SHP77 (cell line): ENCODE measurements at places on chromosomes 3 and 15.

GRCh38 chr3:49638445-49638844 is 35.7 kb upstream of the APEH start:
- DNase-seq: no peak

- peak; percentile 32 for DNase-seq
These were observed 111.6 kb downstream of the KBTBD8 start for GRCh38 chr3:67109651-67110204.

DNA sequence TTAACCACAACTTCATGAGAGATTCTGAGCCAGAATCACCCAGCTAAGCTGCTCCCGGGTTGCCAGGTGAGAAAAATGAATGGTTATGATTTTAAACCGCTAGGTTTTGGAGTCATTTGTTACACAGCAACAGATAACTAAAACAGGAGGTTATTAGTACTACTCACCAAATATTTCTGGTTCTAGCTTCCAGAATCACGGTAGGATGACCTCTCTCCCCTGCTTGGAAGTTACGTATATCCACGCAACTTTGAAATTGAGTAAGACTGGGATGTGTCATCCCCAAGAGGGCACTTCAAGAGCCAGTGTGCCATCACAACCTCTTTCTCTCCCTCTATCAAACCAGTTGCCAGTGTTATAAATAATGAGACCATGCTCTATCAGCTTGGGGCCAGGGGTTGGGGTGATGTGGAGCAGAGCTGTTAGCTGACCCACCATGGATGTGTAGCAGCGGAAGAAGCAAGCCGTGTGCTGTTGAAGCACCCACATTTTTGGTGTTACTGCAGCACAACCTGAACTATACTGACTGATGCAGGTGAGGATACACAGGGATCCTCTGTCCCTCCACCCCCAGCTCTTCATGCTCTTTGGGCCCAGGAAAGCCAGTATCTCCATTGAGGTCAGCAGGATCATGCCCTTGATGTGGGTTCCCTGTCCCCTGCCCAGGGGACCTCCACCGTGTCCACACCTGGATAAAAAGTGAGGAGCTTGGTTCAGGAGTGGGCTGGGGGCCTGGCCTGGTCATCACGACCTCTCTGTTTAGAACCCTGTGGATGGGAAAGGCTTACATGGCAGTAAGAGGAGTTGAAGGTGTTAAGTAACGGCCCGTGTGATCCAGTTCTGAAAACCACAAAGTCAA is 19.4 kb upstream of the ALDH1A3 start:
- no peak for DNase-seq

GRCh38 chr15:84871428-84871985 is 13.0 kb upstream of the SLC28A1 start:
- DNase-seq: no peak

- no peak for DNase-seq
These were observed 1.3 kb downstream of the KLF15 start for GRCh38 chr3:126355777-126356372.

DNA sequence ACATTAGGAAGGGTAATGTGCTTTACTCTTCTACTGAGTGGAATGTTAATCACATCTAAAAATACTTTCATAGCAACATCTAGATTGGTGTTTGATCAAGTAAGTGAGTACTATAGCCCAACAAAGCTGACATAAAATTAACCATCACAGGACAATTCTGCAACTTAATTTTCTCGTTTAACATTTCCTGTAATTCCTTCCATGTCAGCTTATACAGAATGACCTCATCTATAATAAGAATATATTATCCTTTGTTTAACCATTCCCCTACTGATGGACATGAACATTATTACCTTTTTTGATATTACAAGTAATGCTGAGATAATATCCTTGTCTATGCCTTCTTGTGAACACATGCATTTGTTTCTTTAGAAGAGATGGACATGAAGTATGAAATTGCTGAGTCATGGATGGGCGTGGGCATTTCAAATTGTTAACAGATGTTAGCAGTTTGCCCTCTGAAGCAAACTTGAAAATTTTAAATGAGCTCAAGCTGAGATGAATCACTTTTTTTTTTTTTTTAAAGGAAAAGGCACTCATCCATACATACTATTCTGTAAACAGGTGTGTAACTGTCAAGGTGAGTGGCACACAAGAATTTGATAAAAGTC is 85.1 kb downstream of the OXNAD1 start:
- no peak for DNase-seq

- DNase-seq: no peak
These were observed 9.3 kb downstream of the ZPLD1 start for GRCh38 chr3:102444101-102444500.

GRCh38 chr3:190526787-190527762 is 13.2 kb downstream of the IL1RAP start:
- DNase-seq: no peak

DNA sequence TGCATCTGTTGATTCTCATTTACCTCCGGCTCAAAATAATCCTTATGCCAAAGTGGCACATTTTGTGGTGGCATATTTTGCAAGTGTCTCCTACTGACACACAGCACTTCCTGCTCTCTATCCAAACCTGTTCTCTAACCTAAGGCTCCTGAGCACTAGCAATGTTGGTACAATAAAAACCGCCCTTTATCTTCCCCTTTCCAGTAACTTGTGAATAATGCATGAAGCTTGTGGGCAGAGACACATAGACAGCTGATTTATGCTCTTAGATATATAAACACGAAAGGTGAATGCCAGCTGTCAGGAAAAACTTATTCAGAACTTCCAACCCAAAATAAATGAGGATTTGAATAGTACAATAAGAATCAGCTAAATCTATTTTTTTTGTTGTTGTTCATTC is 34.6 kb upstream of the ARPIN start:
- no peak for DNase-seq

DNA sequence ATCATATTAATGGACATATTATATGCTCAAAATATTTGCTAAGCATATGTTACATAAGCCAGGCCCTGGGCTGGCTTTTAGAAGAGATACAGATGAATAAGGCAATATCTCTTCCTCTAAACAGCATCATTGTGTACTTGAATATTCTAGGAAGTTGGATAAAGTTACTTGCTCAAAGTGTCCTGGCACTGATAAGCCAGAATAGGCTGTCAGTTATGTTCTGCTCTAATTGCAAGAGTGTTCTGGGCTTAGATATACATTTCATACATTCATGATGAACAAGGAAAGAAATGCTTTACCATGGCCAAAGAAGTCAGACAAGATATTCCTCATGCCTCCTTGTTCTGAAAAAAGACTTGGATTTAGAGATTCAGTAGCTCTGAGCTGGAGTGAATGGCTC is 40.7 kb downstream of the KBTBD12 start:
- DNase-seq: no peak

DNA sequence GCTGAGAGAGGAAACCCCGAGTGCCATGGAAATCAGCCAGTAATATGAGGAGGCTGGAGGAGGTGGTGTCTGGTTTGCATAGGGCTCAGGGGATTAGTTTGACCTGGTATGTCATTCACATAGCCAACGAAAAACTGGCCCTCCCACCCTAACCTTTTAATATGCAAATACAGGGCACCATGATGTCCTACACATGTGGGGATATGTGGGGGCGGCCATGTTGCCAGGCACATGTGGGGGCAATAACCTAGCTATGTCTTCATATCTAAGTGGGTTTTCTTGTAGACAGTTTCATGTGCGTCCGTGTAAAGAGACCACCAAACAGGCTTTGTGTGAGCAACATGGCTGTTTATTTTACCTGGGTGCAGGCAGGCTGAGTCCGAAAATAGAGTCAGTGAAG is 110.1 kb downstream of the MOBP start:
- DNase-seq: no peak

GRCh38 chr15:32829436-32829835 is 111.6 kb downstream of the GREM1 start:
- DNase-seq: no peak

GRCh38 chr15:59492389-59493377 is 54.7 kb downstream of the FAM81A start:
- DNase-seq: peak; percentile 71

DNA sequence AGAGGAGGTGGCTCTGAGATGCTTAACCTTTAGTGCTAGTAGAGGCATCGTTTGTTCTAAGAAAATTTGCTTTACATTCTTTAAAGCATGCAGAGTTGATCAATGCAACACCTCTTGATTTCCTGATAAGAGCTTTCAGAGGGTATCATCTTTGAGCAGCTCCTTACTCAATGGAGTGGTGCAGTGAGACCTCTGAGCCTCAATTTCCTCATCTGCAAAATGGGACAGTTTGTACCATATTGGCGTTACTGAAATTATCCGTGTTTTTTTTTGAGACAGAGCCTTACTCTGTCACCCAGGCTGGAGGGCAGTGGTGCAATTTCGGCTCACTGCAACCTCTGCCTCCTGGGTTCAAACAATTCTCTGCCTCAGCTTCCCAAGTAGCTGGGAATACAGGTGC is 1.6 kb upstream of the TMEM42 start:
- no peak for DNase-seq

- no peak for DNase-seq
These were observed 51.5 kb downstream of the TGFBR2 start for GRCh38 chr3:30657914-30658313.

GRCh38 chr3:120203016-120203415 is 82.0 kb downstream of the GPR156 start:
- peak; percentile 16 for DNase-seq

- DNase-seq: no peak
These were observed 46.2 kb upstream of the CTDSPL2 start for GRCh38 chr15:44381236-44381635.

DNA sequence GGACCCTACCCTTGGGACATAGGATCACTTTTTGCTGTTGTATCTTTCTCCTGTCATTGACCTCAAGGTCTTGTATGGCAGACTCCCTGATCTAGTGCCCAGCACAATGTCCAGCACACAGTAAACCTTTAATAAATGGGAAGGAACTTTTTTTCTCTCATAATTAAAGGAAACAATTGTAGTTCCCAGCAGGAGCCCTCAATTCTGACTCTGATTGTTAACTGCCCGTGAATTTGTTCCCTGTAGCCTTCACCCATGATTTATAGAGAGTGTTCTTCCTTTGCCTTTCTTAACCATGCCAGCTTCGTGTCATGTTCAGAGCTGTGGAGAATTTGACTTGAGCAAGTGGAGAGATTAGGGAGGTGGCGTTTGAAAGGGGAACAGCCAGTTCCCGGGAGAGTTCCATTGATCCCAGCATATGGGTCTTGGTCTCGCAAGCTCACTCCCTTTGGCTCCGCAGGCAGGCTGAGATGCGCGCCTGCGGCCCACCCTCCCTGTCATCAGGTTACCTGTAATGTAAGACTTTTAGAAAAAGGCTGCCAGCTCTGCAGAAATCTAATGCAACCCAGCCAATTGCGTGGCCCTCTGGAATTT is 182.6 kb downstream of the TP63 start:
- no peak for DNase-seq

- DNase-seq: no peak
These were observed 296.9 kb upstream of the CHRNA7 start for GRCh38 chr15:31733424-31733823.

- DNase-seq: no peak
These were observed 28.8 kb downstream of the GOLGA6A start for GRCh38 chr15:74053517-74053916.

GRCh38 chr3:37279236-37279635 is 104.9 kb upstream of the LRRFIP2 start:
- no peak for DNase-seq

- DNase-seq: peak; percentile 62
These were observed 458.3 kb downstream of the MFSD1 start for GRCh38 chr3:159260049-159260662.

DNA sequence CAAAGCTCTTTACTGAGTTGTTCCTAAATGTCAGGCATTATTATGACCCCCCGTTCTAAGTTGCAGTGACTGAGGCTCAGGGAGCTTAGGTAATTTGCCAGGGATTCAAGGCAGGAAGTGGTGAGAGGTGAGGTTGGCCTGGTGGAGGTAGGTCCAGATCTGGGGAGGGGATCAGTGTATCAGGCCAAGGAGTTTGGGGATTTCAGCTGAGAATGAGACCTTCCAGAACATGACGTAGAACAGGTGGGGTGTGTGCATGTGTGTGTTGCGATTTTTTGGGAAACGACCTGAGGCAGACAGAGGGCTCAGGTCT is 41.1 kb upstream of the MRPS22 start:
- no peak for DNase-seq

GRCh38 chr3:184005941-184006507 is 11.7 kb downstream of the ABCC5 start:
- peak; percentile 89 for DNase-seq

DNA sequence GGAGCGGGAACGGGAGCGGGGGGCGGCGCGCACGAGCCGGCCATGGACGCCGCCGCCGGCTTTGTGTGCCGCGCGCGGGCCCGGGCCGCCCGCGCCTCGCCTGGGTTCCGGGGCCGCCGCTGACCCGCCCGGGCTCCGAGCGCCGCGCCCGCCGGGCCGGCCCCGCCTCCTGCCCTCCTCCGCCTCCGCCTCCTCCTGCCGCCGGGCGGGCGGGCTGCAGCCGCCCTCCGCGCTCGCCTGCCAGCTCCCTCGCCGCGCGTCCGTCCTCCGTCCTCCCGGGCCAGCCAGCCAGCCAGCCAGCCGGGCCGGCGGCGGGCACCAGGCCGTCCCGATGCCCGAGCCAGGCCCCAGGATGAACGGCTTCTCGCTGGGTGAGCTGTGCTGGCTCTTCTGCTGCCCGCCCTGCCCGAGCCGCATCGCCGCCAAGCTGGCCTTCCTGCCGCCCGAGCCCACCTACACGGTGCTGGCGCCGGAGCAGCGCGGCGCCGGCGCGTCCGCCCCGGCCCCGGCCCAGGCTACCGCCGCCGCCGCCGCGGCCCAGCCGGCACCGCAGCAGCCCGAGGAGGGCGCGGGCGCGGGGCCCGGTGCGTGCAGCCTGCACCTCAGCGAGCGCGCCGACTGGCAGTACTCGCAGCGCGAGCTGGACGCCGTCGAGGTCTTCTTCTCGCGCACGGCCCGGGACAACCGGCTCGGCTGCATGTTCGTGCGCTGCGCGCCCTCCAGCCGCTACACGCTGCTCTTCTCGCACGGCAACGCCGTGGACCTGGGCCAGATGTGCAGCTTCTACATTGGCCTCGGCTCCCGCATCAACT is at the start of gene ABHD17C:
TSS of gene ABHD17C (plus strand) at position 212 of the 812 bp plus-strand sequence. CDS start at position 332, 120 bp downstream.
- no peak for DNase-seq

GRCh38 chr3:183921096-183921495 is 36.4 kb upstream of the PARL start:
- DNase-seq: no peak

DNA sequence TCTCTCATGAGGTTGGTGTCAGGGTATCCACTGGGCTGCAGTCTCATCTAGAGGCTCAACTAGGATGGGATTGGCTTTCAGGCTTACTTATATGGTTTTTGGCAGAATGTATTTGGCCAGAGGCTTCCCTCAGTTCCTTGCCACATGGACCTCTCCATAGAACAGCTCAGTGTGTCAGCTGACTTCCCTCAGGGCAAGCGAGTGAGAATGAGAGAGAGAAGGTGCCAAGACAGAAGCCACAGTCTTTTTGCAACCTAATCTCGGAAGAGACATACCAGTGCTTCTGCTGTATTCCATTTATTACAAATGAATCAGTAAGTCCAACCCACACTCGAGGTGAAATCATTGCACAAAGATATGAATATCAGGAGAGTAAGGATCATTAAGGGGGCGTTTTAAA is 129.2 kb downstream of the CCNL1 start:
- no peak for DNase-seq

DNA sequence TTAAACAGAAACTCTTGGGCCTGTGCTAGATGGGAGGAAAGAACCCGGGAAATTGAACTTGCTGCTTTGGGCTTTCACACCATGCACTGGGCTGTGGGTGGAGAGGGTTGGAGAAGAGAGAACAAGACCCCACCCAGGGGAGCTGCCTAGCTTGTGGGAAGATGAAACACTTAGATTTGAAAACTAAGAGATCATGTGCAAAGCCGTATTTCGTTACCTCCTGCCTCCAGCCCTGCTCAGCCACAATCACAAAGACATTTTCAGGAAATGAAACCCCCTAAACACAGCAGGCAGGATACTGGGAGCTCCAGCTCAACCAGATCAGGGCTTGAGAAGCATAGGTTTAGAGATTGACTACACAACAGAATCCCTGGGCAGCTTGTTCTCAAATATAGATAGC is 183.0 kb upstream of the C2CD4B start:
- no peak for DNase-seq
